ENCODE measurements at places on chromosomes 13 and 19.

- DNase-seq: no peak
Observed at GRCh38 chr19:39918183-39918651, 16.2 kb downstream of the FCGBP start.

- DNase-seq: no peak
Observed at GRCh38 chr13:87792878-87793277, 121.7 kb downstream of the SLITRK5 start.

GRCh38 chr13:96546463-96546862, 447.8 kb downstream of the OXGR1 start:
- no peak for DNase-seq

DNA sequence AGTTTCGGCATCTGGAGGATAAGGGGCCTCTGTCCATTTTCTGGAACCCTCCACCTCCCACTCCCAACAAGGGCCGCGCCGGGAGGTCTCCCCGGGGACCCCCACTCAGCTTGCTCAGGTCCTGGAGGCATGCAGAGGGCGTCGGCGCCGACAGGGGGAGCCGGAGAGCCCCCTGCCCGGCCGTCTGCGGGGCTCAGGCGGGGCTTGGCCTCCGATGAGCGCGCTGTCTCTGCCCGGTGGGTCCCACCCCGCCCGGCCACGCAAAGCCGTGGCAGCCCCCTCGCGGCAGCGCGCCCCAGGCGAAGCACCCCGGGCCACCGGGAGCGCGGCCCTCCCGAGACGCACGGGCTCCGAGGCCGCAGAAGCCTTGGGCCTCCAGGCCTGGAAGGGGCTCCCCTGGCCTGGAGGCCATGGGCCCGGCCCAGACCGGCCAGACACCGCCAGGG, 149.7 kb upstream of the ZNF536 start:
- DNase-seq: no peak

- DNase-seq: no peak
Observed at GRCh38 chr13:37647031-37647650, 48.6 kb upstream of the POSTN start.

- no peak for DNase-seq
Observed at GRCh38 chr19:10144361-10144760, 24.7 kb upstream of the EIF3G start.

- no peak for DNase-seq
Observed at GRCh38 chr13:113811081-113811928, 52.3 kb downstream of the TMEM255B start.

DNA sequence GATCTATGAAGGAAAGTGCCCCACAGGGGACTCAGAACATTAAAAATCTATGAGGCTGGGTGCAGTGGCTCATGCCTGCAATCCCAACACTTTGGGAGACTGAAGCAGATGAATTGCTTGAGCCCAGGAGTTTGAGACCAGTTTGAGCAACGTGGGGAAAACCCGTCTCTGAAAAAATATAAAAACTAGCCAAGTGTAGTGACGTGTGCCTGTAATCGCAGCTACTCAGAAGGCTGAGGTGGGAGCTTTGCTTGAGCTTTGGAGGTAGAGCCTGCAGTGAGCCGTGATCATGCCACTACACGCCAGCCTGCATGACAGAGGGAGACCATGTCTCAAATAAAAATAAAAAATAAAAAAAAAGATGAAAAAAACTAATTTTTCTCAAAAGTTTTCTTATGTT, 1070.6 kb downstream of the PCDH9 start:
- no peak for DNase-seq

GRCh38 chr13:113650731-113651148, 7.3 kb downstream of the ATP4B start:
- no peak for DNase-seq

GRCh38 chr19:45920458-45920857, 5.9 kb upstream of the NANOS2 start:
- DNase-seq: no peak

- no peak for DNase-seq
Observed at GRCh38 chr19:33438987-33439781, 65.7 kb downstream of the CEBPG start.

Data from T-helper 22 cell (primary cell).